ENCODE measurements at places on chromosomes 2 and 18.

DNA sequence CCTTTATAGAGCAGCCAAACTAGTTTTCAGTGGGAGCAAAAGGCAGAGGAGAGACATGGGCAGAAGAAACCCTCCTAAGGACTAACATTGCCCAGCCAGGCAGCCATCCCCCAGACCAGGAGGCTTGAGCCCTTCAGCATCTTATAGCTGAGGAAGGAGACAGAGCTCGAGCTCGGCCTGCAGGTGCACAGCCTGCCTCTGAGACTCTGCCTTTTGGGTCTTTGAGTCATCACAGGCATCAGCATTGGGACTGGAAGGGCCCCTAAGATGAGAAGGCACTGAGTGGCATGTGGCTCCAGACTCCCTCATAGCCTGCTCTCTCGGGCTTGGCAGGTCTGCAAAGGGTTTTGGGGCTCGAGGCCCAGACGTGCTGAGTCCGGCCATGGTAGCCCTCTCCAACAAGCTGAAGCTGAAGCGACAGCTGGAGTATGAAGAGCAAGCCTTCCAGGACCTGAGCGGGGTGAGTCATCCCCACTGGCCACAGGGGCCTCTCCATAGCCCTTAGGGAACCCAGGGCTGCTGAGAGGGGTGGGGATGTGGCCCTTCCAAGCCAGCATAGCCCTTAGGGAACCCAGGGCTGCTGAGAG is 84.1 kb downstream of the EPAS1 start:
- DNase-seq: no peak

- DNase-seq: no peak
These were observed 6.2 kb downstream of the ZAP70 start for GRCh38 chr2:97719362-97720155.

- DNase-seq: no peak
These were observed 85.2 kb upstream of the RPE start for GRCh38 chr2:209917154-209917771.

DNA sequence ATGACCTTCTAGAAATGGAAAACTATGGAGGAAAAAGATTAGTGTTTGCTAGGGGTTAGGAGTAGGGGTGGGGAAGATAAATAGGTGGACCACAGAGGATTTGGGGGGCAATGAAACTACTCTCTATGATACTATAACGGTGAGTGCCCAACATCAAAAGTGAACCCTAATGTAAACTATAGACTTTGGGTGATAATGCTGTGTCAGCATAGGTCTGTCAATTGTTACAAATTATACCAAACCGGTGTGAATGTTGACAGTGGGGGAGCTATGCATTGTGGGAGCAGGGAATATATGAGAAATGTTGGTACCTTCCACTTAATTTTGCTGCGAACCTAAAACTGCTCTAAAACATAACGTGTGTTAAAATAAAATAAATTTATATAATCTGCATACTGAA is 180.3 kb downstream of the ALK start:
- no peak for DNase-seq

- DNase-seq: peak; percentile 72
These were observed 128.1 kb downstream of the ANTXR1 start for GRCh38 chr2:69141061-69141460.

DNA sequence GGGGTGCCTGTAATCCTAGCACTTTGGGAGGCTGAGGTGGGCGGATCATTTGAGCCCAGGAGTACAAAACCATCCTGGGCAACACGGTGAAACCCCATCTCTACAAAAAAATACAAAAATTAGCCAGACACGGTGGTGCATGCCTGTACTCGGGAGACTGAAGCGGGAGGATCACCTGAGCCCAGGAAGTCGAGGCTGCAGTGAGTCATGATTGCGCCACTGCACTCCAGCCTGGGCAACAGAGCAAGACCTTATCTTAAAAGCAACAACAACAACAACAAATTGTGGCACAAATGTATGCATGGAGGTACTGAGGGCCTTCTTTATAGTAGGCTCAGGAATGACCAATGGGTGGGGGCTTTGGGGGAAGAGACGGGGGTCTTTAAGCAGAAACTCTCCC is 38.5 kb downstream of the HPCAL1 start:
- DNase-seq: no peak

DNA sequence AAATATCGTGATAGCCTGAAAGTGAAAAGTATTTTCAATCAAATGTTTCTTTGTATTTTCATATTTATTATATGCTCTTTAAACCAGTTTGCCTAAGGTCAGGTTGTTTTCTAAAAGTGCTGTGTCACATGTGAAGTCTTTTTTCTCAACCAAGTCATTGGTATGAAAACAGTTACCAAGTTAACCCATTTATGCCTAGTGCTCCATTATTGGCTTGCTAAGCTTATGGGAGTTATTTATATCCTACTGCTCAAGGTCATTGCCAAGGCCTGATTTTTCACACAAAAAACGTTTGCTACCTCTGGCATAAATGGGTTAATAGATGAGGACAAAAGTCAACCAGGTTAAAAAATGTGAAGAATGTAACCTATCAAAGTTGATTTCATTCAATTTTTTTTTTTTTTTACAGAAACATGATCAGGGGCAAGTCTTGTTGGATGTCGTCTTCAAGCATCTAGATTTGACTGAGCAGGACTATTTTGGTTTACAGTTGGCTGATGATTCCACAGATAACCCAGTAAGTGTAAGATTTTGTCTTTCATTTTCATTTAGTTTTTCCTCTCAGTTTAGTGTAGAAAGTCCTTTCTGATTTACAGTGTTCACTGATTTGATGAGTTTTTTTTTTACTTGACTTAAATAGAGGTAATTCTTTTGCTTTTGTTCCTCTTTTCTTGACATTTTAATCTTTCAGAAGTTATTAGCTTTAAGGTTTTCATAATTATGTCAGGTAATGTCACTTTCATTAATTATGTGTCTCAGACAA is 102.6 kb downstream of the PTPN4 start:
- no peak for DNase-seq

DNA sequence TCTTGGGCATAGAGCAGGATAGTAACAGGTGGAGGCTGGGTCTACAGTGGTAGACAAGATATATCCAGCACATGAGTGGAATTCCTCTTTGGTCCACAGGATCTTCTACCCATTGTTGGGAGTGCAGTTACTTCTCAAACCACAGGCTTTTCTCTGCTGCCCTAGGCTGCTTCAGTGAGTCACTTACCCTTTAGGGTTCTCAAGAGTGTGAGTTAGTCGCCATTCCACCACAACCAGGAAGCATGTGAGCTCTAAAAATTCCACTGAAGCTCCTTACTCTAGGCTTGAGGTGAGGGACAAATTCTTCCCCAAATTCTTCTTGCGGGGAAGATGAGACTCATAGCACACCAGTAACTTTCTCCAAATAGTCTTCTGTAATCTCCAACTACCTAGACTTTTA is 189.4 kb downstream of the PLCL1 start:
- DNase-seq: no peak

DNA sequence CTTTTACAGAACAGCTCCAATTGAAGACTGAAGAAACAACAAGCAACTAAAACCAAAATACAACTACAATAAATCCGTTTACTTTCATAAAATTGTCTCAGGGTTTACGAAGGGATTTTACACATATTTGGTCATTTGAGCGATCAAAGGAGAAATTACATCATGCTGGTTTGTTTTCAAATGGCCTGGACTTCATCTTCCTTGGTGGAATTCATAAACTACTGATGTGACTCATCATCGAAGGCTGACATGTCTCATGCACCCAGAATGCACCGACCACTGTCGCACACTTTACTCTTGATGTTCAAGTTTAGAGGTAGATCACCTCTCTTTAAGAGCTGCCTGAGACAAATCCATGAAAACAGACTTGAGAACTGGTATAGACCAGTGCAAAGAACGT is 25.6 kb upstream of the PMAIP1 start:
- DNase-seq: no peak

- DNase-seq: no peak
These were observed 295.9 kb downstream of the ERBB4 start for GRCh38 chr2:212242724-212243123.

- no peak for DNase-seq
These were observed 4.6 kb downstream of the B3GNT7 start for GRCh38 chr2:231399853-231400680.

DNA sequence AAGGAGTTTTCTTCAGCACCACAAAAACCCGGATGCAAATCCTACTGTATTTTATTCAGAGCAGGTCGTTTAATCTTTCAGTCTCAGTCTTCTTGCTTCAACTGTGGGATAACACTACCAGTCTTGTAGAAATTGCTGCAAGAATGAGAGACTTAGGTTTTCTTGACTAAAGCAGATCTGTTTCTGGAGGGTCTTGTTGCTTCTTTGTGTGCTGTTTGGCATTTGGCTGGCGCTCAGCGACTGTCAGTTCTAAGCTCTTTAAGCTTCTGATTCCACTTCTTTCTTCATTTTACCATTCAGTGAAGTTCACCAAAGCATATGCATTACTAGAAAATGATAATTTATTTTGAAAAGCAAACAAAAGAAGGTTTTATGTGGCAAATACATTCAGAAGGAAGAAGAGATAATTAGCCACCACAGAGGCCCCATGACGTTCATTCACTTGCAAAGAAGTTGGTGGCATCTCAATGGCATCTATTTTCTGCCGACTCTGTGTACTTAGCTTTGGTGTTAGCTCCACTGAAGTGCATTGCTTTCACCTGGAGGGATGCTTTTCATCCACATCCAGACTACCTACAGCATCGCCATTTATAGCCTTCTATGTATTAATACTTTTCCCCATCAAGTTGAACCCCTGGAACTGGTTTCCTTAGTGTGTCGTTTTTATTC is 53.7 kb downstream of the TRIB2 start:
- DNase-seq: no peak

- DNase-seq: no peak
These were observed 238.4 kb downstream of the ACTR3 start for GRCh38 chr2:114128263-114128662.

- no peak for DNase-seq
These were observed 26.5 kb downstream of the SLC1A4 start for GRCh38 chr2:65015731-65016130.

GRCh38 chr2:85758361-85759256 is 4.8 kb downstream of the ATOH8 start:
- no peak for DNase-seq

- peak; percentile 90 for DNase-seq
These were observed 6.2 kb upstream of the ARMC9 start for GRCh38 chr2:231191896-231192872.

DNA sequence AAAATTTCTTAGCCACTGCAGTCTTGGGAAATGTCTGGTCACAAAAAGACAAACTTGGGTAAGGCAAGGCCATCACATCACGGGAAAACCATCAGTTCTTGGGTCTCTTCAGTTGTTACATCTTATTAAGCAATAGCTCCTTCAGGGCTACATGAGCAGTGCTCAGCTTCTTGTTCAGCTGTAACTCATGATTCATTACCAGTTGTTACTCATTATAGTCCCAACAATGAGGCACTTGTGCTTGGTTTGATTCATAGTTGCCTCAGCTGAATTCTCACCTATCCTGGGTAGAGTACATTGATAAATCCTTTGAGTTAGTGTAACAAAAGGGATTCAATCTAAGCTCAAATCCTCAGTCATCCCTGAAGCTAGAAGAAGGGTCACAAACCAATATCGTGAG is 102.4 kb upstream of the DCC start:
- DNase-seq: no peak

GRCh38 chr2:223554923-223555322 is 47.2 kb downstream of the SCG2 start:
- DNase-seq: no peak

- no peak for DNase-seq
These were observed 100.6 kb downstream of the CABLES1 start for GRCh38 chr18:23235860-23236259.

- no peak for DNase-seq
These were observed 143.3 kb downstream of the IRS1 start for GRCh38 chr2:226656367-226656766.

DNA sequence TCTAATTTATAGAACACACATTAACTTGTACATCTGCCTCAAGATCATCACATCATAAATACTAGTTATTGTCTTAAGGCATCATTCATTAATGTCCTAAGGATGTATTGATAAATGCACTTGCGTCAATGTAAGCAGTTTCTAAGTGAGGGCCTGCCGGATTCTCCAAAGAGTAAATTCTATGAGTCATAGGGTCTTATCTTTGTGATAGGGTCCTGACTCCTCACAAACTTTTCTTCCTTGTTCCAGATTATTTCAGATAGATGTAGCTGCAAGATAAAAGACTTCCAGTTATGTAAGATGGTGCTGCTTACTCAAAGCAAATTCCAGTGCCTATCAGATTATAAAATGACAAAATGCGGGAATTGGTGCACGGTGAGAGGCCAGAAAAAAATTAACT is 315.0 kb upstream of the SLC39A10 start:
- DNase-seq: no peak

- no peak for DNase-seq
These were observed 156.1 kb upstream of the CYRIA start for GRCh38 chr2:16821692-16822091.

DNA sequence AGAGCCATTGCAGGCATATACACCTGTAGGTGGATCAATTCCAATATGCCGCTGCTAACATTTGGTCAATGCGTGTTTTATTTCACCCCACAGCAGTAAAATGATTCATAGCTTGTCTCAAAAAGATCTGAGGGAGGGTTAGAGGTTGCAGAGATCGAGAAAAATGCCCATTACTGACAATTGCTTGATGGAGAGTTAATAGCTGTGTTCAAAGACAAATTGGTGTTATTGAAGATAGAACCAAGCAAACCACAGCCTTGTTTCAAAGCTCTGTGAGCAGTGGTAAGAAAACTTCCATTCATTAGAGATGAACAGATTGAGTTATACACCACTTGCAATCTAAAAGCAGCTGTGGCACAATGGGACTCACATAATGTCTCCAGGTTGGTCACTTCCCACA is 95.4 kb downstream of the KCNE4 start:
- no peak for DNase-seq

- DNase-seq: no peak
These were observed 676.8 kb upstream of the RAB6C start for GRCh38 chr2:129302561-129303183.

GRCh38 chr2:73976803-73977202 is 7.9 kb upstream of the TET3 start:
- DNase-seq: no peak

- no peak for DNase-seq
These were observed 81.2 kb downstream of the ORC4 start for GRCh38 chr2:147939313-147939712.

GRCh38 chr18:56388571-56388970 is 249.8 kb downstream of the TXNL1 start:
- no peak for DNase-seq

DNA sequence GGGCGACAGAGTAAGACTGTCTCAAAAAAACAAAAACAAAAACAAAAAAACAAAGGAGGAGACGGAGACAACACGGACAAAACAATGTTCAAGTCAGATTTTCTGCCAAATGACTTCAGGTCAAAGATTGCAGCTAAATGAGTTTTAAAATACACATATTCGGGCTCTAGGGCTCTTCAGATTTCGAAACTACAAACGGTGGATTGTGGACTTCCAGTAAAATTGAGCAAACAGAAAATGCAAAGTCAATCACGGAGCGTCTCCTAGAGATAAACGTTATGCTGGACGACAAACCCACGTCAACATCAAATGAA is 558 bp downstream of the MRPS5 start:
- DNase-seq: no peak
